ENCODE measurements at places on chromosomes 2 and 18. TPM values are rescaled to one million over a fixed set of nuclear protein-coding genes. Genes with fewer than 3 reads are reported as not detected.

ITM2C gene
- 74.1 TPM for total RNA-seq

PLB1 gene
- total RNA-seq: 1.5 TPM

DNAJC5G gene
- not detected for total RNA-seq

NAT8 gene
- total RNA-seq: not detected

TRIM43 gene
- 0.13 TPM for total RNA-seq

MTIF2 gene
- total RNA-seq: 38.1 TPM

PRKAG3 gene
- total RNA-seq: not detected

MZT2A gene
- 196 TPM for total RNA-seq

PTPRM gene
- 33.0 TPM for total RNA-seq

ALK gene
- not detected for total RNA-seq

IL36RN gene
- total RNA-seq: 0.05 TPM

NHEJ1 gene
- 15.8 TPM for total RNA-seq

MROH2A gene
- total RNA-seq: 0.12 TPM

UGT1A10 gene
- 0.49 TPM for total RNA-seq

GKN1 gene
- total RNA-seq: not detected

MTERF4 gene
- 22.7 TPM for total RNA-seq

GPR75 gene
- 1.4 TPM for total RNA-seq

NPPC gene
- not detected for total RNA-seq

AQP12A gene
- not detected for total RNA-seq

MC4R gene
- not detected for total RNA-seq

ARID5A gene
- 5.3 TPM for total RNA-seq

EN1 gene
- 0.87 TPM for total RNA-seq

GPR45 gene
- total RNA-seq: not detected

PIK3C3 gene
- 20.8 TPM for total RNA-seq

MYO3B gene
- total RNA-seq: not detected

LRP2 gene
- total RNA-seq: not detected

STPG4 gene
- not detected for total RNA-seq

FBXO11 gene
- total RNA-seq: 41.5 TPM

DNAH6 gene
- total RNA-seq: 0.05 TPM

FAM210A gene
- 23.1 TPM for total RNA-seq

GULP1 gene
- total RNA-seq: 33.7 TPM

CCDC178 gene
- not detected for total RNA-seq

RND3 gene
- total RNA-seq: 44.2 TPM

PRSS56 gene
- 0.11 TPM for total RNA-seq

TYMS gene
- total RNA-seq: 166 TPM

UBE2F gene
- 48.1 TPM for total RNA-seq

OSR1 gene
- total RNA-seq: 6.3 TPM

PDE11A gene
- total RNA-seq: 0.67 TPM

FRZB gene
- 0.07 TPM for total RNA-seq

WDFY1 gene
- 40.7 TPM for total RNA-seq

ABCG8 gene
- total RNA-seq: not detected

ZC3H8 gene
- total RNA-seq: 13.8 TPM

CCL20 gene
- total RNA-seq: 6.2 TPM

CPO gene
- total RNA-seq: not detected

VWC2L gene
- total RNA-seq: not detected

PROKR1 gene
- 0.03 TPM for total RNA-seq

HOXD9 gene
- 1.4 TPM for total RNA-seq

DSG4 gene
- total RNA-seq: not detected

FAP gene
- not detected for total RNA-seq

UGT1A7 gene
- total RNA-seq: 5.1 TPM

CNRIP1 gene
- 2.2 TPM for total RNA-seq

MAPK4 gene
- total RNA-seq: 0.20 TPM

MC5R gene
- total RNA-seq: not detected

HOXD12 gene
- not detected for total RNA-seq

ERFE gene
- total RNA-seq: 6.7 TPM

All from A549 treated with GW870086 at 1 μM for 4 hours (cell line).